ENCODE measurements at places on chromosomes 4 and X. TPM values are rescaled to one million over a fixed set of nuclear protein-coding genes. Genes with fewer than 3 reads are reported as not detected.

DNA sequence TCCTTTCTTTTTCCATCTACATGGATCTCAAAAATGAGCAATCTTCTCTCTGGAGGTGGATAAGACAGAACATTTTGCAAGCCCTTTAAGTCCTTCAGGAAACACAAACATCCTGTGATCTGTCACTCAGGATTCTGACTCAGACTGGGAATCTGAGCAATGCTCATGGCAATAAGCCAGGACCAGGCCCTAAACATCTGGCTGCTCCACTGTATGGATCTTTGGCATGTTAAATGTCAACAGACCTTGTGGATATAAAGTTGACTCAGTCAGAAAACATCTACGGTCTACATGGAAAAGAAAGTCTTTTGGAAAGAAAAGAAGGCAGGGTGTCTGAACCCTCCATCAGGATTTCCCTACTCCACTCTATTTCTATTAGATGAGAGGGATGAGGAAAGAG is 17.8 kb upstream of the CHIC2 start:
- no peak overlapping the region for H3K4me3 ChIP-seq
- H3K27ac ChIP-seq: peak overlapping the region; percentile 1
- no peak for DNase-seq
- no peaks in the 10 kb centered on the region for H3K36me3 ChIP-seq
- no peaks in the 10 kb centered on the region for H3K4me1 ChIP-seq
- no peaks in the 10 kb centered on the region for H3K27me3 ChIP-seq

DNA sequence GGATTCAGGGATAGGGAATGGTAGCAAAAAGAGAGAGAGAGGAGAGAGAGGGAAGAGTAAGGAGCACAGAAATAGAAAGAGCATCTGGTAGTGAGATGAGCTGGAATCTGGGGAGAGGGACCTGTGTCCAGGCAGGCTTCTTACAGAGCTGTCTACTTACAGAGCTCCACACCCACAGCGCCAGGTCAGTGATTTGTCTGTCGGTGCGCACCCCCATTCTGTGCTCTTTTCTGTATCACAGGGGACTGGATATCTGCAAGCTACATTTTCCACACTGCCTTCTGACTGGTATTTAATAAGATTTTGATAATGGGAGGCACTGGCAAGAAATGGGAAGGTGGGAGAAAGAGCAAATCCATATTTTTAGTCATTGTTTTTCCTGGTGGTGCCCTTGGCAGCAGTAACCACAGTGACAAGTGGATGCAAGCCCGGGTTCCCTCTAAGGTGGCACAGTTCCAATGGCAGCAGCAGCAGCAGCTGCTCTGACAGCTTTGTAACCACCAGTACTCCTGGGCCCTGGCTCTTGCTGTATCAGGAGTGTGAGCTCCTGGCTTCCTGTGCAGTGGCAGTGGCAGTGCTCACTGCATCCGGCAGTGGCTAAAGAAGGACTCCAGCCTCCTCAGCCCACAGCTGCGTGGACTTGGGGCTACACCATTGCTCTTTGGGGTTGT is 300.5 kb downstream of the TRIML1 start:
- no peak for DNase-seq
- H3K4me1 ChIP-seq: no peaks in the 10 kb centered on the region
- no peak overlapping the region for H3K27ac ChIP-seq
- no peaks in the 10 kb centered on the region for H3K27me3 ChIP-seq

GRCh38 chrX:118346258-118347094 is 570 bp downstream of the WDR44 start:
- no peaks in the 10 kb centered on the region for H3K36me3 ChIP-seq
- H3K27me3 ChIP-seq: no peaks in the 10 kb centered on the region
- no peak for DNase-seq
- H3K4me3 ChIP-seq: peak overlapping the region; percentile 78
- H3K4me1 ChIP-seq: no peaks in the 10 kb centered on the region

DNA sequence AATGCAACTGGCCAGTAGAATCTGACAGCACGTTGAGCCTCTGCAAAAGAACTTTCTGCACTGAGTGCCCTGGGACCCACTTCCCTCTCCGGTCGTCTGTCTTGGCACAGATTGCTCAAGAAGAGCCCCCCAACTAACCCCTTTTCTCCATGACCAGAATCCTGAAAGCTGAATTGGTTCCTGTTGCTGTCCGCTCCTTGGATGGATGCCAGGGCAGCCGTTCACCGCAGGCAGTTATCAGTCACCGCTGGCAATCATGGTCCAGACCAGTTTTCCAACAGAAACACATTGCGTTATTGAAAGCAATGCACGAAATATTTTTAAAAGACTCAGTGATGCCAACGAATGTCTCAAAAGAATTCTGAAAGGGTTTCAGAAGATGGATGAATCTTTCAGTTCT is 733.7 kb upstream of the FRG1 start:
- peaks cover 12% of the 10 kb centered on the region for H3K4me1 ChIP-seq
- no peak overlapping the region for H3K27ac ChIP-seq
- H3K36me3 ChIP-seq: no peaks in the 10 kb centered on the region
- H3K27me3 ChIP-seq: no peaks in the 10 kb centered on the region

TMEM154 gene
- total RNA-seq: 1.8 TPM

GRCh38 chr4:10183462-10183861 is 66.9 kb upstream of the WDR1 start:
- H3K27ac ChIP-seq: no peak overlapping the region
- H3K27me3 ChIP-seq: no peaks in the 10 kb centered on the region
- no peaks in the 10 kb centered on the region for H3K36me3 ChIP-seq
- no peak for DNase-seq
- H3K4me3 ChIP-seq: no peak overlapping the region
- H3K4me1 ChIP-seq: no peaks in the 10 kb centered on the region

DNA sequence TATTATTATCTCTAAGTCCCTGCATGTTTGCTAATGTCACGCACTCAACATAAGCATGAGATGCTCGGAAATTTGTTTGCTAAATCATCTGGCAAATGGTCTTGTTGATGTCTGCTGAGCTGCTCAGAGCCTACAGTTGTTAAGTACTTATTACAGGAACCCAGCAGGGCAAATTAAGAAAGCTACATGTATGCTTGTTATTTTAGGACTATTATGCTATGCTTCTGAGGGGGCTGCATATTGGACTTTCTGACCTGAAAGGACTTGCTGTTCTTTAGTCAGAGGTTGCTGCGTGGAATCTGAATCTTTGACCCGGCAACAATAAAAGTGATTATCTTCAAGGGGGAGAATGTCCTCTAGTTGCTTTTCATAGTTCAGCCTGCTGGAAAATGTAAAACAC is 36.3 kb upstream of the TENM3 start:
- H3K27me3 ChIP-seq: no peaks in the 10 kb centered on the region
- DNase-seq: no peak
- peak overlapping the region; percentile 48 for H3K27ac ChIP-seq
- H3K4me3 ChIP-seq: no peak overlapping the region

DNA sequence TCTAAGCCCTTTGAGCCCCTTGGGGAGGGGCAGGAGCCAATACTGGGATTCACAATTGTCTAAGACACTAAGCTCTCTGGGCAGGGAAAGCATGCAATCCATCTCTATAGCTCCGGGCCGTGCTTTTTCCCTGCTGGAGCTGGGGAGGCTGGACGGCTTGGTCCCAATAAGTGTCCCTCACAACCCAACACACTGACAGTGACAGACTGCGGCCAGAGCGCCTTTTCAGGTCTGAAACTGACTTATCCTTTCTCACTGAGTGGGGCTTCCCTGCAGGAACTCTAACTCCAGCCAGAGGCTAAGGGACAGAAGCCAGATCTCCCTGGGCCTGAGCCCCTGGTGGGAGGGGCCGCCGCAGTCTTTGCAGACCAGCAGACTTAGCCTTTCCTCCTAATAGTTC is 146.6 kb upstream of the PBDC1 start:
- H3K27me3 ChIP-seq: peaks cover 7% of the 10 kb centered on the region
- H3K4me1 ChIP-seq: no peaks in the 10 kb centered on the region
- no peak for DNase-seq
- no peak overlapping the region for H3K27ac ChIP-seq

ARHGEF9 gene
- 26.2 TPM for total RNA-seq

GRCh38 chr4:137748616-137749015 is 216.3 kb upstream of the PCDH18 start:
- no peak overlapping the region for H3K27ac ChIP-seq
- no peaks in the 10 kb centered on the region for H3K36me3 ChIP-seq
- H3K27me3 ChIP-seq: no peaks in the 10 kb centered on the region
- no peaks in the 10 kb centered on the region for H3K4me1 ChIP-seq
- H3K4me3 ChIP-seq: no peak overlapping the region
